BJ (cell line): ENCODE measurements at places on chromosomes 3 and 15.

DNA sequence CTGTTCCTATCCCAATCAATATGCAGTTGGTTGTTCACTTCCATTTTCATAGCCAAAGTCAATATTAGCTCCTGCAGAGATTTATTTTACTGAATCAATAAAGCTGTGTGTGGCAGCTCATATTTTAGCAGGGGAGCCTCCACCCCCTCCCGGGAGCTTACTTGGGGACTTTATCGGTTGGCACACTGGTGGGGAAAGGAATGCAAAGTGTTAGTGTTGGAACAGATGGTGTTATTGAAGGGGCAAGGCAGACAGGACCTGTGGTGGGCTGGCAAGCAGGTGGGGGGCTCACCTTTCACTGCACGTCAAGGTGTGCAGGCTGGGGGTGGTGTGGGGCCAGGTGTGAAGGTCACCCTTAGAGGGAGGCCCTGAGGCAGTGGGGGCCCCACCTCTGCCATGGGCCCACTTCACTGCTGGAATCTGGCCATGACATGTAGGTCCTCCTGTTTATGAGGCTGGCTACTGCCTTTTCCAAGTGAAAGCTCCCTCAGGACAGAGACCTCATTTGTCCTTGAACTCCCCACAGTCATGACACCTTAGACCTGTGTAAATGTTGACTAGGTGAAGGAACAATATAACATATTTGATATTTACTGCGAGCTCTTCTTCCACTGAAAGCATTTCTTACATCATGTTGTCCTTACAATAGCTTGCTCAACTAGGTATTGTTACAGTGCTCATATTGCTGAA, 44.0 kb upstream of the SEC22A start:
- no peak for DNase-seq

- DNase-seq: no peak
Observed at GRCh38 chr3:177051411-177051810, 145.9 kb downstream of the TBL1XR1 start.

- no peak for DNase-seq
Observed at GRCh38 chr15:32120577-32121383, 90.5 kb downstream of the CHRNA7 start.

- no peak for DNase-seq
Observed at GRCh38 chr15:31211353-31211752, 109.8 kb upstream of the TRPM1 start.

- no peak for DNase-seq
Observed at GRCh38 chr15:60347480-60348049, 50.2 kb downstream of the ANXA2 start.

DNA sequence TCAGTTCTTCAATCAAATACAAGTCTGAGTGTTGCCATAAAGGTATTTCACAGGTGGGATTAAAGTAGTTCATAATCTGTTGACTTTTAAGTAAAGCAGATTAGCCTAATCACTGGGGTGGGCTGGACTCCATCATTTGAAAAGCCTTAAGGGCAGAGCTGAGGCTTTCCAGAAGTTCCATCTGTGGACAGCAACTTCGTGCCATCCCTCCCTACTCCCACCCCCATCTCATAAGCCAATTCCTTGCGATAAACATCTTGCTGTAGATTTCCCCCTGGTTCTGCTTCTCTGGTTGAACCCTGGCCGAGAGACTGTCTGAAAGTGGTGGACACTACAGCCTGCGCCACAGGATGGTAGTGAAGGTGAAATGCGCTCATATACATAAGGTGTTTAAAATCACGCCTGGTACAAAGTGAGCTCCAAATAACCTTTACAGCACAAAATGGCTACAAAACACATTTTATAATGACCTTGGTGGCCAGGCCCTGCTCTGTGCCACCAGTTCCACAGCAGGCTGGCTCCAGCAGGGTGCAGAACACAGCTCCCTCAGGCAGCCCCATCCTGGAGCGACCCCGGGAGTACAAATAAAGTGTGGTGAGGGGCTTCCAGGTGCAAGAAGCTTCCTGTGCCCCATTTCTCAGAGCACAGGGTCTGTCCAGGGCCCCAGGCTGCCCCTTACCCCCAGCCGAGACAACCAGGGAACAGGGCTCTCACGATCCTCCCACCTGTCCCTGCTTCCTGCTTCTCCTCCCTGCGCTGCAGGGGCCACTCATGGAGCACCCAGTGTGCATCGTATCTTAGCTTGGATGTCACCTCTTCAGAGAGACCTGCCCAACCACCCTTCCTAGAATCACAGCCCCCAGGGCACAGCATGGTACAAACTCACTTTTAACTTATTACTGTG, 25.8 kb upstream of the GATA2 start:
- DNase-seq: no peak

- DNase-seq: no peak
Observed at GRCh38 chr15:91193378-91193720, 93.3 kb downstream of the SV2B start.

DNA sequence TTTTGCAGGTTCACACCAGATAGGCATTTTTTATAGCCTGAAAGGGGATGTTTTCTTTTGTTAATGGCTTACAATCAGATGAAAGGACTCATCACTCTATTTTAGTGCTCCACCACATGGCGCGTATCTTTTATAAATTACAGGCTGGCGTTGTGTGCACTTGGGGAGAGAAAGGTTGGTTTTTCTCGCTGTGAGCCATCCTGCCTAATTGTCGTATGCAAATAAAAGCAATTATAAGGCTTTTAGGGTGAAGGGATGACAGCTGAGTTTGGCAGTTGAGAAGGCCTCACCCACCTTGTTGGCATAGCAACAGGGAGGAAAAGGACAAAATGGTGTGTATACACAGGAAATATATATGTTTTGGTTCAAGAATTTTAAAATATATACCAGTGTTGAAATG, 268.0 kb downstream of the NR2F2 start:
- DNase-seq: no peak

DNA sequence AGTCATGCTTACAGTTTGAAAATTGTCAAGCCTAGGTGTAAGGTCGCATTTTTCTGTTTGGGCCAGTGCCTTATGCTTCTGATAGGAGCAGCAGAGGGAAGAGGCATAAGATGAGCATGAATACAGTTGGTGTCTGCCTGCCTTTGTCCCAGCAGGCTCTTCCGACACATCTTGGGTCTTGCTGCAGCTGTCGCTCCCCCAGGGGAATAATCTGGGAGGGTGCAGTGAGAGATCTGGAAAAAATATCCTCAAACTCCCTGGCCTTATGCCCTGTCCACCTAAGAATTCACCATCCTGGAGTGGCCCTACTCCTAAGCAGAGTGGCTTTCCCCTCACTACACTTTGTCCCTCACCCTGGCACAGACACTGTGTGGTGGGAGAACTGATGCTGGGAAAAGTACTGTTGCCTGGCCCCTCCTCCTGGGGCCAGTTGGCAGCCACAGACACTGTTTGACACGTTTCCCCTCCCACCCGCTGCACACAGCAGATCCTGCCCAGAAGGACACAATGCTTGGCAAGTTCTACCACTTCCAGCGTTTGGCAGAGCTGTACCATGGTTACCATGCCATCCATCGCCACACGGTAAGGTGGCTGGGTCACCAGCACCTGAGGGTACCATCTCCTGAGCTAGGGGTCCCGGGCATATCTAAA, 21.1 kb upstream of the RHO start:
- DNase-seq: no peak

GRCh38 chr3:112167758-112168157, 34.7 kb upstream of the GCSAM start:
- DNase-seq: no peak

GRCh38 chr3:179278932-179279693, 28.2 kb upstream of the KCNMB3 start:
- DNase-seq: no peak

- DNase-seq: no peak
Observed at GRCh38 chr3:183158551-183159006, 4.0 kb downstream of the LAMP3 start.

DNA sequence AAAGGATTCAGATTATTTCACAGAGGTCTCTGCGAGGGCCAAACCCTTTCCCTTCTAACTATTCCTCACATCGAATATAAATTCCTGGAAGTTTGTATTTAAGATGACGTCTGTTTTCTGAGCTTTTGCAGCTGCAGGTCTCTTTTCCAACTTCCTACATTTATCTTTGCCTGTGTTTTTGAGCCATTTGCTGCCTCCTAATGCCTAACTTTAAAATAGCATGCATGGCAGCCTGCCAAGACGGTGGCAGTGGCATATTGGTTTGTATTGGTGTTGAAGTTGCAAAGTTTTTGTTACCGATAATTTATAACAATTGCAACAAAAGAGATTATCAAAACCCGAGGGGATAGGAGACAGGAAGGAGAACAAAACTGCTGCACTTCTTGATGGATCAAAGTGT, 187.1 kb upstream of the DNAJC19 start:
- DNase-seq: no peak

DNA sequence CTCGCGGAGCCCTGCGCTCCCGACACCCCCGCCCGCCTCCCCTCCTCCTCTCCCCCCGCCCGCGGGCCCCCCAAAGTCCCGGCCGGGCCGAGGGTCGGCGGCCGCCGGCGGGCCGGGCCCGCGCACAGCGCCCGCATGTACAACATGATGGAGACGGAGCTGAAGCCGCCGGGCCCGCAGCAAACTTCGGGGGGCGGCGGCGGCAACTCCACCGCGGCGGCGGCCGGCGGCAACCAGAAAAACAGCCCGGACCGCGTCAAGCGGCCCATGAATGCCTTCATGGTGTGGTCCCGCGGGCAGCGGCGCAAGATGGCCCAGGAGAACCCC, 464 bp downstream of the SOX2 start:
- no peak for DNase-seq

DNA sequence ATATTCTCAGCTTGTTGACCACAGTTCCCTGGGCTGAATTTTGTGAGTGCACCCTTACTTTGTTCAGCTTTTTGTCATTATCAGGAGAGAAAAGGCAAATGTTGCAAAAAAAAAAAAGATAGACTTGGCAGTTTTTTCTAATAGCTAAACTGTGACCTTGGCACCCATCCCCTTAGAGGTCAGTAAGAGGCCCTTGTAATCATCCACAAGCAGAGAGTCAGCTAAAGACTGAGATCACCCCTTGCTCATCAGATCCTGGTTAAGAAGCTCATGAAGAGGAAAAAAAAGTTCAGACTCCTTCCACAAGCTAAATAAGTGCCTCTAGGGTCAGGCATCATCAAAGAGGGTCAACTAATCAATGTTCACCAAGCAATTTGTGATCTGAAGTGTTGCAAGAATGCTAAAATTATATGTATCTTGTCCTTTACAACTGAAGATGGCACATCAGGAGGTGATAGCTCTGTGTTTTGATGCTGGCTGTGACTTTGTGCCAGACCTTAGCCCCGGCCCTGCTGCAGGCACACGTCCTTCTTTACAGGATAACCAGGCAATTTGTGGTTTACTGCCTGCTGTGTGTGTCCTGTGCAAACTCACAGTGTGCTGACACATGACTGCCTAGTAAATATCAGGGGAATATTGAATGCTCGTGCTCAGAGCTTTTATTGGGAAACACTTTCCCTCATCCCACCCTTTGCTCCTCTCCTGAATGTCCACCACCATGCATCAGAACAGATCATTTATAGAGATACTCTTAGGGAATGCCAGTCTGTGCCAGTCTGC, 262.9 kb downstream of the IL5RA start:
- DNase-seq: no peak
